GM10248 (cell line): ENCODE measurements at places on chromosomes 1 and 21.

- no peak for DNase-seq
Measured at GRCh38 chr1:110443451-110443850, 7.5 kb upstream of the PROK1 start.

- no peak for DNase-seq
Measured at GRCh38 chr1:41783189-41783639, 135.5 kb downstream of the HIVEP3 start.

- no peak for DNase-seq
Measured at GRCh38 chr1:109454497-109455133, 11.7 kb upstream of the SYPL2 start.

DNA sequence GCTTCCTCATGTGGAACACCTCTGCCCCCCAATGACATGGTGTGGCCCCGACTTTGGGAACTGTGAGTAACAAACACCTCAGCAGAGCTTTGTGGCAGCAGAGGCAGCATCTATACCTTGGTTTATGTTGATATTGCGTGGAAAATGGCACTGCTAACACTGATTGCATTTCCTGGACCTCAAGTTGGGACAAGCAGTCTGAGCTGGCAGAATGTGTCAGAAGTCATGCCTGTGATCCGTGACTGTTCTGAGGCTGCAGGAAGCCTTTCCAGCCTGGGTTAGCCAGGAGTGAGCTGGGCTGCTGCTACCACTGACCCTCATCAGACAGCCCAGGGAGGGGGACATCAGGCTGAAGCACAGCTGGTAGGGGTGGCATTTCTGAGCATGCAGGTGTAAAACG, 268.5 kb downstream of the KCNJ6 start:
- DNase-seq = no peak

GRCh38 chr1:54970901-54971300, 9.5 kb upstream of the TMEM61 start:
- DNase-seq = no peak

- peak; percentile 54 for DNase-seq
Measured at GRCh38 chr1:221712198-221712684, 29.6 kb downstream of the DUSP10 start.

DNA sequence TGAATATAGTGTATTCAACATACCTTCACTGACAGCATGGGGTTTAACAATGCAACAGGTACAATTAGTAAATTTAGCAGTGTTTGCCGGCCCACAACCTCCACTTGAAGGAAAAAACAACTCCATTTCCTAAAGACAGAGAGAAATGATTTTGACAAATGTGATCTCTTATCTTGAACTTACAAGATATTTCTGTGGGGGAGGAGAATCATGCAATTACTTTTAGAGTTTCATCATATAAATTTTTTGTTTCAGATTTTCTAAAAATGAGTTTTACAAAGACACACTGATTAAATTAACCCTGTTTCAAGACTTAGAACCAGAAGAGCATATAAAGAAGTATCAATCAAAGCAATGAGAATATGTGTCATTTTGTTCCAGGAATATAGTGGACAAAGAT, 80.3 kb downstream of the NME7 start:
- no peak for DNase-seq

- DNase-seq = no peak
Measured at GRCh38 chr1:209503196-209503595, 80.3 kb upstream of the CAMK1G start.
